GM13976 (cell line): ENCODE measurements at places on chromosomes 1 and 21.

- DNase-seq: no peak
Observed at GRCh38 chr1:107748531-107748930, 216.4 kb downstream of the VAV3 start.

- DNase-seq: no peak
Observed at GRCh38 chr1:183449223-183449770, 23.0 kb upstream of the SMG7 start.

DNA sequence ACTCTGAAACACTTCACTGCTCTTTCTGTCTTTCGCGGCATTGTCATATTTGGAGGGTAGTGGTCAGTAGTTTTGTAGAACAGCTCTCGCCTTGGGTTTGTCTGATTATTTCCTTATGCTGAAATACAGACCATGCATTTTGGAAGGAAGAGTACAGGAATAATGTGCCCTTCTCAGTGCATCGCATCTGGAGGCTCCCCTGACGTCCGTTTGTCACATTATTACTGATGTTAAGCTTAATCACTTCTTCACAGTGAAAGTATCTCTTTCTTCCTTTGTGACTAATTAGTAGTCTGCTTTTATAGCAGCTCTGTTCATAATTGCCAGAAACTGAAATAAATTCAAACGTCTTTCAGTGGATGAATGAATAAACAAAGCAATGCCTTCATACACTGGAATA, 85.7 kb upstream of the CXADR start:
- DNase-seq: no peak

GRCh38 chr21:42266971-42267556, 48.1 kb downstream of the ABCG1 start:
- no peak for DNase-seq
